ENCODE measurements at places on chromosomes 6 and 20.
A peak's percentile ranks its signal among the peaks of the same experiment; 100 is the strongest.

- DNase-seq, result no peak
Observed at GRCh38 chr6:96014846-96015517, 792 bp upstream of the FUT9 start.

- no peak for DNase-seq
Observed at GRCh38 chr6:18171871-18172270, 16.6 kb downstream of the KDM1B start.

- DNase-seq, result no peak
Observed at GRCh38 chr6:32744776-32745175, 3.6 kb downstream of the HLA-DQA2 start.

GRCh38 chr6:16286151-16286522 lies 47.8 kb downstream of the GMPR start:
- peak; percentile 88 for DNase-seq

- DNase-seq, result no peak
Observed at GRCh38 chr6:150617496-150618460, 18.1 kb downstream of the PLEKHG1 start.

DNA sequence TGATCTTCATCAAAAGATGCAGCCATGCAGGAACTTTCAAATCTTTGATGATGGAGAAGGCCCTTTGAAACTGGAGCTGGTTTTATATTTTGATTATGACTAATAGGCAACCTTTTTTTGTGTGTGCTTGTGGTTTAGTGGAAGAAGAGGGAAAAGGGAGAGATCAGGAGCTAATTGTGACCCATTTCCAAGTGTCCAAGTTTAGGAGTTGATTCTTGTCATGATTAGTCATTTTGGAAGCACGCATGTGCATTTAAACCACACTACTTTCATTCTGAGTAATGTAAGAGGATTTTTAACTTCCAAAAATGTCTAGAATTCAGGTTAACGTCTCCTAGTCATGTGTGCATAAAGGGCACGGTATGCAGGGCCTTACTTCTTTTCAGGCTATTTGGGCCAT lies 3.5 kb downstream of the FOXO3 start:
- peak; percentile 69 for DNase-seq

DNA sequence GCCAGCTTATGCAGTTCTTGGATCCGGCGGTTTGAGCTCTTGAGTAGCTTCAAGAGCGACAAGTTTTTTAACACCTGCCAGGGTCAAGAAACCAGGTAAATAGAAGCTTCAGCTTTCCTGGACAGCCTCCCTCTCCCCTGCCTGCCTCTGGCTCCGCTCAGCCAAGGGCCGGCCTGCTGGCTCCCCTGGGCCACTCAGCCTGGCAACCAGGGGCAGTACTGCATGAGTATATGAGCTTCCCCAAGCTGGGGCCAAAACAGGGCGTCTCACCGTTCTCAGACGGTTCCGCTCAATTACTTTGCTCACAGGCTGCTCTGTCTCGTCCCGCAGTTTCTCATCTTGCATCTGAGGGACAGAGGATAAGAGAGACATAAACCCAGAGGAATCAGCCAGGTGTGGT lies 856 bp downstream of the TP53TG5 start:
- DNase-seq, result no peak

DNA sequence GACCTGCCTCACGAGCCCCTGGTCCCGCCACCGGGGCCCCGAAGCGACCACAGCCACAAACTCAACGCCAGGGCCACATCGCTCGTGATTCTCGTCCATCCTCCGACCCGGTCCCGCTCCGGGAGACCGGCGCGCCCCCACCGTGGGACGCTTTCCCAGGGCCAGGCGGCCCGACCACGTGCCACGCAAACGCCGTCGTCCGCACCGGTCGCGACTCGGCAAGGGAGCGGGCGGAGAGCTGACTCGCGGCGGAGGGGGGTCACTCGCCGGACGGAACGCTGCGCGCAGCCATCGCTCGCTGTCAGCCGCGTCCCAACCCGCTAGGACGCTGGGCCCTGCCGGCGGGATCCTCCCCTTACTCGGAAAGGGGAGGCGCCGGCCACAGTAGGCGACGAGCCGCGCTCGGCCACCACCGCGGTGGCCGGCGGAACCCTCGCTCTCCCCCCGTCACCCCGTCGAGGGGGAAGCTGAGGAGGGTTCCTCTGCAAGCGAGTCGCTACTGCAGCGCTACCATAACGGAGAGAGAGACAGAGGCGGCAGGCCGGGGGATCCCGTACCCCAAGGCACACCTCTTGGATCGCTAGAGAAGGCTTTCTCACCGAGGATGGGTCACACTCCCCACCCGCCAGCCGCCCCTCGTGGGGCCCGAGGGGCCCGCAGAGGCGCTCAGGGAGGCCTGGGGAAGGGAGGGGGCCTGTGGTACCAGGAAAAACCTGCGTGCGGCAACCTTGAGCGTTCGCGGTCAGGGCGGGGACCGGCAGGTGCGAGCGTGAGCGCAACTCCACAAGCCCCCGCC lies 511.8 kb upstream of the ZNF337 start:
- DNase-seq, result peak; percentile 52

DNA sequence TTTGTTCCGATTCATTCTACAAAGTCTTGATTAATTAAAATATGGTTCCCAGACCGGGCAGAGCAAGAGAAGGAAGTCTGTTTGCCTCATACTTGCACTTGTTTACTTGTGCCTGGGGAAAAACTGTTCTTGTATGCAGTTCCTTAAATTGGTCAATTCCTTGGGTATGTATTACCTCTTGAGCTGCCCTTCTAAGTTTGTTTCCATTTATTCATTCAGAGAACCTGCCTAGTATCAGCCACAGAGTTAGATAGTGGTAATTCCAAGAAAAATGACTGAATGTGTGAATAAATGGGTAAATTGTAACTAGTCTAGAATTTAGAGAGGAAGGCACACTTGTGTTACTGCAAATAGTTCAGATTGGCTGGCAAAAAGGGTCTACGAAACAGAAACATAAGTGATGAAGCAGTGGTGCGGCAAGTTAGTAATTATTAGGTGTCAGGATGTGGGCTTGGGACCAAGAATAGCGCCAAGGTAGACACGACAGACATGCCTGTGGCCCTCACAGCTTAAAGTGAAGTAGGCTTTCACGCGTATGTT lies 525 bp upstream of the MAK start:
- no peak for DNase-seq

DNA sequence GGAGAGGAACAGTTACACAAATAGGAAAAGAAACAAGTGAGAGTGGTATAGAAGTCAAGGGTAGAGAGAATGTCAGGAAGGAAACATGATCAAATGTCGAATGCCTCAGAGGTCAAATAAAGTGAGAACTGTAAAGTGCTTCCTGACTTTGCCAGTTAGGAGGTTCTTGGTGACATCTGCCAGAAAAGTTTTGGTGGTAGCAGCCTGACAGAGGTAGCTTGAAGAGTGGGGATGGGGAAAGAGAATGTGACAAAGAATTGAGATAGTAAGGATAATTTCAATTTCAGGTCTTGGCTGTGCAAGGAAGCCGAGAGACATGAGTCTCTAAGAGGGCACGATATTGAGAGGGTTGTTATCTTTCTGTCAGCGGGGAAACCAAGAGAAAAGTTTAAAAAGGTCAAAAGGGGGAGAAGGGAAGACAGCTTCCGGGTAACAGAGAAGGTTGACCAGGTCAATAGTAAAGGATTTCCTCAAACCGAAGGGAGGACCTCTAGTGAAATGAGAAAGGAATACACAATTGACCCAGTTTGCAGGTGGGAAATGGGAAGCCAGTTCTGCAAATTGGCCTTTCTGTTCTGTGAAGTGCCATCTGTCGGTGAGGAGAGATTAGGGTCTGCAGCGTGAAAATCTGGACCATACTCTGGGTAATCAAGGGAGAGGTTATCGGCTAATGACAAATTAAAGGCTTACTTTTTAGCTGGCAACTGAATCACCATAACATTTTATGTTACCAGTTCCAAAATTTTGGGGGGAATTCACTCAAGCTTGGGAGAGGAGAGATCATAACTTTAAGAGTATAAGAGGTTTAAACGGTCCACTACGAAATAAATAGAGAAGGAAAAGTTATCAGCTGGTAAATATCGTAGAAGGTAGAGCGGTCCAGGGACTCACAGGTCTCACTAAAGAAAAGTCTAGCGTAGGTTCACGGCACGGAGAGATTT lies 973 bp upstream of the BRD2 start:
- DNase-seq, result no peak

DNA sequence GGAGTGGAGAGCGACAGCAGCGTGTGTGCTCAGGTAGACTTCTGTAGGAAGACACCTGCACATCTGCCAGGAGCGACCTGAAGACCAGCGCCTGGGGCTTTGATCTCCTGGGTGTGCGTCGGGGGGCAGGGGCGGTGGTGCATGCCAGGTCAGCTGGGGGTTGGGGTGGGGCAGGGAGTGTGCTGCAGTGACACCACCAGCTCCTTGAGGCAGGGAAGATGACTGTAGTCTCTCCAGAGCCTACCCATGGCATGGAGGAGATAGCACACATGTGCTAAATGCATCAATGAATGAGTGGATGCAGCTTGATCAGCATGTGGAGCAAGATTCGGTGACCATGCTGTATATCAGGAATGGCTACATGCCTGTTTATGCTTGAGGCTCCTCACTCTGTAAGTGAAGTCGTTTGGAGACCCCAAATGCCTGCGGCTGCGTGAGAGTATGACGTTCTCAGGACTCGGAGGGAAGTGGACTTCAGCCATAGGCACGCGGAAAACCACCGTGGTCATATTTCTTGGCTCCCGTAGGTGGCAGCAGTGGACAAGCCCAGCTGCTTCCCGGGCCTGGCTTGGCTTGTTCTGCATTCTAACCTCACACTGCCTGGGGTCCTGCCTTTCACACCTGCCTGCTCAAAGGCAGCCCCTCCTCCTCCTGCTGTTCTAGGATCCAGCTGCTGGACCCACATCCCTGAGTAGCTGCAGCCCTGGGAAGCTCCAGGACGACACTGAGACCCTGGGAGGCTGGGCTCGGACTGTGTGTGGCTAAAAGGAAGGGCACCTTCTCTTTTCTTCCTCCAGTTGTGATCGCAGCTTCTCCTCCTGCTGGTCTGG lies 39.4 kb upstream of the KCNK16 start:
- DNase-seq, result peak; percentile 92

DNA sequence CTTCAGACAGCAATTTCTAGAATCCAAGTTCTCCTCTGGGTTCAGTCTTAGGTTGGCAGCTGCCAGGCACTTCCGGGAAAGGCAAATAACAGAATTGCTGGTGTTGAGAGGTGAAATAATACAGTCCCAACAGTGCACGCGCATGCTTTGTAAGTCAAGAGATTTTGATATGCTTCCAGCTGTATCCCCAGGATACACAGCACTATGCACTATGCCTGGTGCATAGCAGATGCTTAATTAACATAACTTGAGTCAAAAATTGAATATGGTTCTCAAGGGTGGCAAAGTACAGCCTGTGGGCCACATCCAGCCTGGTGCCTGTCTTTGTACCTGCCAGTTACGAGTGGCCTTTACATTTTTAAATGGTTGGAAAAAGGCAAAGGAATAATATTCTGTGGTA lies 18.9 kb upstream of the PMEPA1 start:
- DNase-seq, result no peak

DNA sequence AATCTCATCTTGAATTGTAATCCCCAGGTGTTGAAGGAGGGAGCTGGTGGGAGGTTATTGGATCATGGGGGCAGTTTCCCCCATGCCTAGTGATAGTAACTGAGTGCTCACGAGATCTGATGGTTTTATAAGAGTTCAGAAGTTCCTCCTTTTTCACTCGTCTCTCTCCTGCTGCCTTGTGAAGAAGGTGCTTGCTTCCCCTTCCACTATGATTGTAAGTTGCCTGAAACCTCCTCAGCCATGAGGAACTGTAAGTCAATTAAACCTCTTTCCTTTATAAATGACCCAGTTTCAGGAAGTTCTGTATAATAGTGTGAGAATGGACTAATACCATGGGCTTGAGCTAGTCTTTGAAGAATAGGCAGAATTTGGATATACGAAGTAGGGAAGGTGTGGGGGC lies 113.9 kb downstream of the RIN2 start:
- no peak for DNase-seq

- DNase-seq, result no peak
Observed at GRCh38 chr6:46053039-46053933, 37.6 kb upstream of the CLIC5 start.

DNA sequence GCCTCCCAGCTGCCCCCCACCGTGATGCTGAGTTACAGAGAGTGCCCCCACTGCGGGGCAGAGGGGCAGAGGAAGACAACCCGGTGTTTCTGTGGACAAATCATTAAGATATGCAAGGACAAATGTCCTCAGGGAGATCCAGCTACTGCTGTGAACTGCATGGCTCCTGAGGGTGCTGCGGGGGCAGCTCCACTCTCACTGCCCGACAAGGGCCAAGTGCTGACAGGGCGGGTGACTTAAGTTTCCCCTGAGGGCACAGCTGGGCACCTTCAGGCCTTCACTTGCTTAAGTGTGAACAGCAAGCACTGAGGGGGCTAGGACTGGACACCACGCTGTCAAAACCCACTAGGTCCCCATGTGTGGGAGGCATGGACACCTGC lies 26.2 kb upstream of the TCFL5 start:
- DNase-seq, result no peak

GRCh38 chr6:47944846-47945245 lies 163.0 kb downstream of the OPN5 start:
- DNase-seq, result no peak

- DNase-seq, result no peak
Observed at GRCh38 chr6:41201764-41202173, 820 bp upstream of the TREML2 start.

GRCh38 chr6:52953911-52954839 lies 40.9 kb downstream of the GSTA4 start:
- no peak for DNase-seq

DNA sequence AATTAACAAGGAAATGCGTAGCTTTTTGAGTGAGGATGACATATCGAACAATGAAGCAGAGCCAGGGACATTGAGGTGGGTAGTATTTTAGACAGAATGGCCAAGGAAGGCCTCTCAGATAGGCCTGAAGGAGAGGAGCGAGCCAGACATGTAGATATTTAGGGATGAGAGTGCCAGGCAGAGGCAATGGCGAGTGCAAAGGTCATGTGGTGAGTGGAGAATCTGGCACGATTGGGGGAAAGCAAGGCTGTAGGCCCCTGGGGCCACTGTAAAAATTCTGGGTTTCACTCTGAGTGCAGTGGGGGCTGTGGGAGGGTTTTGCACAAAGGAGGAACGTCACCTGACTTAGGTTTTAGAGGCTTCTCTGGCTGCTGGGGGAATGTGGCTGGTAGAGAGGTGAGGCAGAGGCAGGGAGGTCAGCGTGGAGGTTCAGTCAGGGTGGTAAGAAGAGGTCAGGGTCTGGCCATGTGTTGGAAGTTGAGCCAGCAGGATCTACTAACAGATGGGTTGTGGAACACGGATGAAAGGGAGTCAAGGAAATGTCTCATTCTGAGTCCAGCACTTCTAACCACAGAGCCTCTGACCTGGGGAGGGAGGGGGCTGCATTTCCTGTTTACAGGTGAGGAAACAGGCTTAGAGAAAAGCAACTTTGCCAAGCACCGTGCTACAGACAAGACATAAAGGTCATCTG lies 11.3 kb downstream of the SIRPA start:
- DNase-seq, result no peak

DNA sequence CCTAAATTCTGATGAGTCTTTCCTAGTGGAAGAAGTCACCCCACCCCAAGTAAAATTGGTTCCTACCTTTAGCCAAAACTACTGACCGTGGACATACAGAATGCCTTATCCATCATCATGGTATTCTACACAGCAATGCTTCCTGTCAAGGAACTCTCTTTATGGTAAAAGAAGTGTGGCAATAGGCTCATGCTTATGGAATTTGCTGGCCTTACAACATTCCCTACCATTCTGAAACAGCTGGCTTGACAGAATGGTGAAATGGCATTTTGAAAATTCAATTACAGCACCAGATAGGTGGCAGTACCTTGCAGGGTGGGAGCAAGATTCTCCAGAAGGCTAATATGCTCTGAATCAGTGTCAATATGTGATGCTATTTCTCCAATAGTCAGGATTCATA lies 41.8 kb upstream of the BACH2 start:
- no peak for DNase-seq

- no peak for DNase-seq
Observed at GRCh38 chr20:49024220-49024619, 21.9 kb upstream of the CSE1L start.
